ENCODE measurements at places on chromosomes 1 and 21.

DNA sequence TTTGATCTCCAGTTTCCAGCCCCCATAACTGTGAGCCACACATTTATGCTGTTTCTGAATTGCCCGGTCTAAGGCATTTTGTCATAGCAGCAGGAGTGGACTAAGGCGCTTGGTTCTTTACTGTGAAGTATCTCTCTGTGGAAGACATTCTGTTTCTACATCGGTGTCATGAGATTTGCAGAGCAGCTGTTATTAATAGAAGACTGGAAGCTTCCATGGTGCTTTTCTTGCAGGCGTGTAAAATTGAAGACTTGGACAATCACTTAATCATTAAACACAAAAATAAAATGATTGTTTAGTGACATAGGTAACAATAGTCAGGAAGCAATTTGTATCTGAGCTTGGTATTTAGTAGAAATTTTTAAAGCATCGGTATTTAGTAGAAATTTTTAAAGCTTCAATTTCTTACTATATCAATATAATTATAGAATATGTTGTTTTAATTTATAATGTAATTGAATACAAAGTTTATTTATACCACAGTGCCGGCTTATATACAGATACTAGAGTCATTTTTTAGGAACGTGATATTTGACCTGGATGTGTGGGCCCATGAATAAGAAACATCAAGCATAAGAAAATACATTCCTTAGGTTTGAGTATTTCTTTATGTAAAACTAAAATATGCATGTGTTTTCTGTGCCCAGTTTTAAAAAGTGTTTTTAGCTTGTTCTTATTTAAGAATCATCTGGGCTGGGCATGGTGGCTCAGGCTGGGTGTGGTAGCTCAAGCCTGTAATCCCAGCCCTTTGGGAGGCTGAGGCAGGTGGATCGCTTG, 60.6 kb upstream of the COL6A1 start:
- DNase-seq, result no peak

GRCh38 chr1:233597489-233597901, 16.4 kb upstream of the KCNK1 start:
- DNase-seq, result no peak

- DNase-seq, result no peak
Measured at GRCh38 chr1:246184503-246184902, 322.6 kb downstream of the SMYD3 start.

- no peak for DNase-seq
Measured at GRCh38 chr1:152191260-152191659, 32.2 kb upstream of the RPTN start.

DNA sequence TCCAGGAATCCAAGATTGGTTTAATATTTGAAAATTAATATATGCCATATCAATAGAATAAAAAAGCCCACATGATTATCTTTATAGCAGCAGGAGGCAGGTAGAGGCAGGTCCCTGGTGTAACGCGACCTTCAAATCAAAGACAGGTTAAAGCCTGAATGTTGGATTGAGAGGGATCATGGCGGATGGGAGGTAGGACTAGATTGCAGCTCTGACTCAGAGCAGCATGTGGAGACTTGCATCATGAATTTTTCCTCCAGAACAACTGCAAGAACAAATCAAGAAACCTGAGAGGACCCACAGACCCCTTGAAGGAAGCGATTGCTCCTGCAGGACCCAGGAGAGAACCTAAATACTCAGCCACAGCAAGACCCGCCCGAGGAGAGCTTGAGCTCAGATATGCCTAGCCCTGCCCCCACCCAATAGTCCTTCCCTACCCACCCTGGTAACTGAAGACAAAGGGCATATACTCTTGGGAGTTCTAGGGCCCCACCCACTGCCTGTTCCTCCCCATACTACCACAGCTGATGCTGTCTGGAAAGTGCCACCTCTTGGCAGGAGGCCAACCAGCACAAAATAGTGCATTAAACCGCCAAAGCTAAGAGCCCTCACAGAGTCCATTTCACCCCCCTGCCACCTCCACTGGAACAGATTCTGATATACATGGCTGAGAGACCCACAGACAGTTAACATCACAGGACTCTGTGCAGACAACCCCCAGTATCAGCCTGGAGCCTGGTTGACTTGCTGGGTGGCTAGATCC, 19.5 kb downstream of the S100B start:
- DNase-seq, result no peak

- DNase-seq, result no peak
Measured at GRCh38 chr21:38496224-38496623, 2.1 kb downstream of the ERG start.

GRCh38 chr1:114154963-114155322, 1.3 kb upstream of the SYT6 start:
- DNase-seq, result no peak

DNA sequence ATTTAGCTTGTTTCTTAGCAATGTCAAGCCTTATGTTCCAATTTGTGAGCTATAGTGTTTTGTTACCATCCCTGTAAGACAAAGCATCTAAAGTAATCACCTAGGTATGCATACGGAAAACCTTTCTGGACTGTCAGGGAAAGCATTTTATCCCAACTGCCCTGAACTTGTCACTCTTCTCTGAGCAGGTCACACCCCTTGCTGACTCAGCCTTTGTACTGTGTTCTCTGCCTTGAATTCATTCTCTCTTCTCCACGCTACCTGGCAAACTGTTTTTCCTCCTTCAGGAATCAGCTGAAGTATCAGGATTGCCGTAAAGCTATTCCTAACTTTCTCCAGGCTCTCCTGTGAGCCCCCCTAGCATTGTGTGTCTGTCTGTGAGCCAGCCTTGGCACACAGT, 54.2 kb downstream of the PBX1 start:
- DNase-seq, result no peak

- DNase-seq, result no peak
Measured at GRCh38 chr1:181392613-181393220, 90.6 kb upstream of the CACNA1E start.

DNA sequence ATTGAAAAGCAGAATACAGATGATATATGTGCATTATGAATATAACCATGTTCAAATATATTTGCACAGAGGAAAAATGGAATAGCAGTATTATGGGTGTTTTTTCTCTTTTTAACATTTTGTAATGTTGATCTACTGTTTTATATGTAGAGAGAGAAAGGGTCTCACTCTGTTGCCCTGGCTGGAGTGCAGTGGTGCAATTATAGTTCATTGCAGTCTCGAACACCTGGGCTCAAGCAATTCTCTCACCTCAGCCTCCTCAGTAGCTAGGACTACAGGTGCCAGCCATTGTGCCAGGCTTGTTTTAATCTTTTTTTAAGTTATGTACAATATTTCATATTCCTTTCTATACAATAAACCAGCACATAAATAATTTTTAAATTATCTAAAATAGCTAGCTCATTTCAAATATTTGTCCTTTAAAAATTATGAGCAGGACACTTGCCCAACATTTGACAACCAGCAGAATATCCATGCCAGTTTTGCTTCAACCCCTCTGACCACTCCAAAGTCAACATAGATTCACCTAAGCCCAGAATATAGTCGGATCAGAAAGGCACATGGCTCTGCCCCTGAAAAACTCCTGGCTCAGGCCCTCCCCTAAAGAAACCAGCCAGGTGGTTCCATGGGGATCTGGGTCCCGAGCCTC, 29.8 kb downstream of the ZNF281 start:
- no peak for DNase-seq

DNA sequence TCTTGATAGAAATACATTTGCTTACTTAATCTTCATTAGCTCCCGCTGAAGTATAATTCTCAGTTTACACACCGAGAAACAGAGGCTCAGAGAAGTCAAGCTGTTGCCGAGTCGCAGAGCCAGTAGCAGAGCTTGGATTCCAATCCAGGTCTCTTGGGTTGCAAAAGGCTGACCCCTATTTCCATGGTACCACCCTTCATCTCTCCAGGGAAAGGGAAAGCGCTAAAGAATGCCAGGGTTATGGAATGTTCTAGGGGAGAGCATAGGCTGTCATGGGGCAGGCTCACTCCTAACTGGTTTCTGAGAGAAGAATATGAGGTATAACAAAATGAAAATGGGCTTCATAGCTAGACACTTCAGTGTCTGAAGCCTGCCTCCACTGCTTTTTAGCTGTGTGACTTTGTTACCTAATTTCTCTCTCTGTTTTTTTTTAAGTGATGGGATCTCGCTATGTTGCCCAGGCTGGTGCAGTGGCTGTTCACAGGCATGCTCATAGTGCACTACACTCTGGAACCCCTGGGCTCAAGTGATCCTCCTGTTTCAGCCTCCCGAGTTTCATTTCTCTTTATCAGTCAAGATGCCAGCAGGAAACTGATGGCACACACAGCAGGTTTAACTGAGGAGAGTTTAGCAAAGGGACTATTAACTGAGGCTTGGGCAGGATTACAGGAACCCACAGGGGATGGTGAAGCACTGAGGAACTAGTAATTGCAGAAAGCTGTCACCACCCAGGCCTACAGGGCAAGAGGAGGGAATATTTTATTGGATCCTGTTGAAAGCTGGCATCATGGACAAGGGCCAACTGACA, 25.5 kb upstream of the ATF3 start:
- no peak for DNase-seq

DNA sequence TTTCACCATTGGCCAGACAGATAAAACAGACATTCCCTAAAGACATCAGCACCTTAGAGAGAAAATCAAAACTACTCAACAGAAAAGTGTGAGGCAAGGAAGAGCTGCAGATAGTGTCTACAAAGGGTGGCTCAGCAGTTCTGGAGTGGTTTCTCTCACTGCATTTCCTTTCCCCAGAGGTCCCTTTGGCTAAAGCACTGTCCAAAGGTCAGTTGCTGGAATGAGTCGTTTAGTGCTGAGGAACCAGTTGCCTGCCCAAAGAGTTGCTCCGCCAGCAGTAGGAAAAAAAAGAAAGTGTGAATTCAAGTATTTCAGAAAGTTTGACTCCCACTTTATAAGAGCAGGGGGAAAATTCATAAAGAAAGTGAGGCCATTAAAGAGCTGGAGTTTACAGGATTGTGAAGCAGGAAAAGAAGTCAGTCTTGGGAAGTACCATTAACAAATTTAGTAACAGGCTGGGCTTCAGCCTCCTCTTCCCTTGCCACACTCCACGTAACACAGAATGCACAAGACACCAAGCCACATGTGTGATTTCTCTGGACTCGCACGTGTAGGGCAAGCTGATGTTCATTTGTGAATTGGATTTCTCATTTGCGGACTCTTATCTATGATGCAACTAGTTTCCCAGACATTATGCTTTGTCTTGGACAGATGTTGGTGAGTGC, 122.2 kb downstream of the RUNX1 start:
- DNase-seq, result no peak

DNA sequence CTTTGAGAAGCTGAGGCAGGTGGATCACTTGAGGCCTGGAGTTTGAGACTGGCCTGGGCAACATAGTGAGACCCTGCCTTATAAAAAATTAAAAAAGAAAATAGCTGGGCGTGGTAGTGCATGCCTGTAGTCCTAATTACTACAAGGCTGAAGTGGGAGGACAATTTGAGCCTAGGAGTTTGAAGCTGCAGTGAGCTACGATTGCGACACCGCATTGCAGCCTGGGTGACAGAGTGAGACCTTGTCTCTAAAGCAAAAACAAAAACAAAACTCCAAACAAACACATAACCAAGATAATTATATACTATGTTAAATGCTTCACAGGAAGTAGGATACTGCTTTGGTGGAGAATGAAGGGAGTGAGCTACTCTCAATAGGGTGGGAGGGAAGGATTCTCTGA, 5.4 kb upstream of the PAFAH2 start:
- DNase-seq, result no peak

DNA sequence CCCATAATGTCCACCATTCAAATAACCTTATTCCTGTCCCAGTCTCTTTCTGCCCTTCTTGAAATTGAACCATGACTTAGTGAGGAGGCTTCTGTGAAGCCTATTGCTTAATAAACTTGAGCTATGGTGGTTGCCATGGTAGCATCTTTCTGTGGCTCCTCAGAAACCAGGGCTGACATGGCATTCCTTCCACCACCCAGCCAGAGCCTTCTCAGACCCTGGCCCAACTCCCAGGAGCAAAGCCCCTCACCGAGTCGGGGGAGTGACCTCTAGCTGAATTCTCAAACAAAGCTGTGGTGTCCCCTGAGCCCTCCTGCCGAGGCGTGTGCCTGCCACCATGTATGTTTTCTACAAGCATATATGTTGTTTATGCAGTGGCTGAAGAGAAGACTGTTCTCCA, 259.1 kb downstream of the CACNA1E start:
- no peak for DNase-seq

- no peak for DNase-seq
Measured at GRCh38 chr1:168370586-168370985, 89.9 kb downstream of the TBX19 start.

- DNase-seq, result no peak
Measured at GRCh38 chr21:38264571-38264970, 7.8 kb downstream of the KCNJ15 start.

- DNase-seq, result no peak
Measured at GRCh38 chr1:17750333-17750732, 4.8 kb upstream of the ACTL8 start.

GRCh38 chr1:220891224-220892085, 12.2 kb downstream of the HLX start:
- no peak for DNase-seq

DNA sequence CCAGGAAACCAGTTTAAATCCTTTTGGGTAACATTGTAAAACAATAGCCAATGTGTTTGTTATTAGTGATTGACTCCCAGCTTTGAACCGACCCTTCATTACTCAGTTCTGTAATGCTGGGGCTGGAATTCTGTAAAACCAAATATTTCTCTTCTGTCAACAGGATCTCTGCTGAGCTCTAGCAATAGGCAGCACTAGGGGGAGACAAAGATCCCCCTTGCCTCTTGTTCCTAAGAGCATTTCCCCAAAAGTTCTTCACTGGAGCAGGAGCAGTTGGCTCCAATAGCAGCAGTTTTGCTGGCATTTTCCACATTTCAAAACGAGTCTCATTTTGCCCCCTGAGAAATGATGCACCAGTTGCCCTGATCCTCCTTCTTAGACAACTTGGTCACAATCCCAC, 1671.1 kb downstream of the MRPL39 start:
- DNase-seq, result no peak
